Cerebellar nuclear complex (tissue), 1 donor: ENCODE measurements at places on chromosomes 1 and 21.

- no peak for DNase-seq
Measured at GRCh38 chr1:58256546-58256945, 290.0 kb downstream of the OMA1 start.

DNA sequence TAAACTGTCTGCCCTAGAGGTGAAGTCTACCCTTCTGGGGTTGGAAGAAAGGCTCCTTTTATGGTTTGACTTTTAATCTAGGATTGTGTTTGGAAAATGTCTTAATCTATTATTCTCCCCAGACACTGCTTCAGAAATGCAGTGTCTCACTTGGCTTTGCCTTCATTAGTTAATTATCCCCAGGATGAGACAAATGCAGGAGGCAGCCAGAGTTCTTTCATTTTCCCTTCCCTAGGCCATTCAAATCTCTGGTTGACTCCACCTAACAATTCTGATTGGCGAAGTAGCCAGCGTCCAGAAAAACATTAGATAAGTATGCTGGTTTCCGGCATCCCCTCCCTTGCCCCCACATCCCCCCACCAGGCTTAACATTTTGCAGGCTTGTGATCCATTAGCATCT is 325.8 kb upstream of the PBX1 start:
- DNase-seq: no peak

GRCh38 chr1:161282991-161283390 is 24.4 kb downstream of the PCP4L1 start:
- no peak for DNase-seq

GRCh38 chr1:185668013-185668412 is 66.2 kb upstream of the HMCN1 start:
- DNase-seq: no peak

DNA sequence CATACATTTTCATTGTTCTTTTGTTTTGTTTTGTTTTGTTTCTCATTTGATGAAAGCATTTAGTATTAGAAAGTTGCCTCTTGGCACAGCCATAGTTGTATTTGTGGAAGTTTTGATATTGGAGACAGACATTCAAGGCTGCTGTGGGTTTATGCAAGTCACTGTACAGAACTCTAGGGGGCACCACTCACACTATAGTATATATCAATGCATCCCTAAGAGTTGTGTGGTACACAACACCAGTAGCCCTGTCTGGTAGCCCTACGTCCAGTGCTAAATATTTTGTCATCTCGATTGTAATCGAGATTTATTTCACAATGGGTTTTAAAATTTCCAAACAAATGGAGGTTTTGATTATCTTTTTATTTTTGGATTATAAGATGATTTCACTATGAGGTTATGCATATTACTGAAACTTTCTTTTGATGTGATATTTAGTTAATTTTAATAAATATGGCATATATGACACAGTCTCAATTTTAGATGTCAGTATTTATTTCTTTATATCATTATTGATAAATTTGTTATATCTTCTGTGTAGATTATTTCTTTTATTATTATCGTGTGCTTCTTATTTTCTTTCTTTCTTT is 112.2 kb downstream of the NR5A2 start:
- no peak for DNase-seq

GRCh38 chr1:193077991-193078390 is 18.6 kb downstream of the RO60 start:
- DNase-seq: no peak

GRCh38 chr1:21541835-21542234 is 32.6 kb downstream of the ALPL start:
- DNase-seq: no peak

- DNase-seq: no peak
Measured at GRCh38 chr1:226764533-226764932, 25.5 kb upstream of the ITPKB start.

DNA sequence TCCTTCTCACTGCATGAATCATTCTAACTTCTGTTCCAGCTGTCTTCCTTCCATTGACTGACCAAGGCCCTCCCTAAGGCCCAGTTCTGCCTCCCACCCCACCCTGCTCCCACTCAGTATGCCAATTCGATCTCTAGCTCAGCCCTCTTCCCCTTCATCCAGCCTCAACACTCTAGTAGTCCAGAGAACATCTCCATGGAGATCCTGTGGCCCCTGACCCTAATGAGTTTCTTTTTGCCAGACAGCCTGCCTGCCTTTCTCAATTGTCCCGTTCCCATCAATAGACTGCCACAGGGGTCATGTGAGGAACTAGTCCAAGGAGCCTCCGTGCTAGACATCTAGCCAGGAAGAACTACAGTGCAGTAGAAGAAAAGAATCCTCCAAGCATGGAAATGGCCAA is 26.4 kb downstream of the RRAGC start:
- DNase-seq: no peak

DNA sequence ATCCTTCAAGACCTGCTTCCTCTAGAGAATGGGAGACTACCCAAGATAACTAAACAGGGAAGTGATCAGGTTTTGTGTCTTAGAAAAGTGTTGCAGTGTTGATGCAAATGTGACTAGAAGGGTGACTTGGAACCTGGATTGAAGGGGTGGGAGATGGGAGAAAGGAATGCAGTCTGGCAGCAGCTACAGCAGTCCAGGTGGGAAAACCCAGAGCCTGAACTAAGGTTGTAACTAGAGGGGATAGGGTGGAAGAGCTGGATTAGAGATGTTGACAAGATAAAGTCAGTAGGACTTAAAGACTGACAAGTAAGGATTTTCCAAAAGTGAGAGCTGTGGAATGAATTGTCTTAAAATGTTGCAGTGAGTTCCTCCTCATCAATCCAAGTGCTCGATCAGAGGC is 7.1 kb upstream of the SHISA4 start:
- DNase-seq: no peak

DNA sequence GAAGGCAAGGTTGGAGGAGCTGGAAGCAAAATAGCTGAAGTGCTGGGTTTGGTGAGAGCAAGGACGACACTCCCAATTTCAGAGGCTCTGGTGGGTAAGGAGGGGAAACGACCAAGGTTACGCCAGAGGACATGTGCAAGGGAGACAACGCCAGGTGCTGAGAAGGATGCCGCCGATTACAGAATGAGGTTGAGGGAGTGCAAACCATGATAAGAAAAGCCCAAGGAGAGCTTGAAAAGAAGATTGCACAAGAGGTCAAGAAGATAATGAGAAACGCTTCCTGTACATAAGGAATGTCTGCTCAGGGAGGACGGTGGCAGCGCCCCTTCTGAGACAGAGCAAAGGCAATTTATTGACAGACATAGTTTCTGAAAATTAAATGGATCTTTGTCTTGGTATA is 382.0 kb upstream of the PROX1 start:
- DNase-seq: no peak

GRCh38 chr1:192311281-192311680 is 5.5 kb upstream of the RGS21 start:
- no peak for DNase-seq

DNA sequence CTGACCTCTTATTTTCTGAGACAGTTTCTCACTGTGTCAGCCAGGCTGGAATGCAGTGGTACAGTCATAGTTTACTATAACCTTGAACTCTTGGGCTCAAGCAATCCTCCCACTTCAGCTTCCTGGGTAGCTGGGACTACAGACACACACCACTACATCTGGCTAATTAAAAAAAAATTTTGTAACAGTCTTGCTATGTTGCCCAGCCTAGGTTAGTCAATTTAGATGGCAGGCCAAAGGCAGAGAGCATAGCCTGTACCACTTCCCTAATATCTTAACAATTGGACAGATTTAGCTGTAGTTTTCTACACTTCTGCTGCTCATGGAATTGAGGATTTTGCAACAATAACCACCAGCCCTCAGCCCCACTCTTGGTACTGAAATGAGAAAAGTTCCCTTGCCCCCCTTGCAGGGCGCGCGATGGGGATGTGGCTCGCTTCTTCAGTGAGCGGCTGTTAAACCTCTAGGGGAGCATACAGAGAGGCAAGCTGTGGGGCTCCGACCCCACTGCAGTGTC is 34.9 kb upstream of the PTGFRN start:
- no peak for DNase-seq

DNA sequence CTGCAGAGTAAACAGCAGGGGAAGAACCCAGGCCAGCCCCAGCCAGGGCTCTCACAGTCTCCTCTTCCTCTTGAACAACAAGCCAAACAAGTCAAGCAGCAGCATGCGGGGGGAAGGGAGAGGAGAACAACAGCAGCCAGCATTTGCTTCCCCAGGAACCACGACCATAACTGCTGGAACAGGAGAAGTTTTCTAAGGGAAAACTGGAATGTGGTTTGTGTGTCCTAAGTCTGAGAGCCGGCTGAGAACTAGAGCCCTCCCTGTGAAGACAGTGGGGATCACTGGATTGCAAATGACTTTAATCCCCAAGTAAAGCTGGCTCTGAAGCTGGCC is 48.2 kb downstream of the COQ8A start:
- DNase-seq: no peak

- DNase-seq: no peak
Measured at GRCh38 chr1:116766616-116767469, 12.6 kb downstream of the CD2 start.

GRCh38 chr21:41816583-41817165 is 49.8 kb upstream of the RIPK4 start:
- no peak for DNase-seq

DNA sequence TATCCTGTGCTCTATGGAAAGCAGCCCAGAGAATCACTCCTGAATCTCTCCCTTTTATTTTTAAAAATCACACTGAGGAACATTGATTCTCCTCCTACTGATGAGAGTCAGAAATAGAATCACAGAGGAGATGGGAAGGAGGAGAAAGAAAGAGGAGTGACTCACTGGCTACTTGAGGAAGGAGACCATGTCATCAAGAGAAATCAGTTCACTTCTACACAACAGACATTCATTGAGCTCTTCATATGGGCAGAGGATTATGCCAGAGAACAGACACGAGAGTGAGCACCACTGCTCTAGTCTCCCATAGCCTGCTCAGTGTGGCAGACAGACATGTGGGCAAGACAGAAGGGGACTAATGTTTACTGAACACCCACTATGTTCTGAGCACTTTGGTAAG is 44.2 kb downstream of the RAB3B start:
- DNase-seq: no peak

- DNase-seq: no peak
Measured at GRCh38 chr1:232259333-232259732, 370.6 kb downstream of the SIPA1L2 start.

DNA sequence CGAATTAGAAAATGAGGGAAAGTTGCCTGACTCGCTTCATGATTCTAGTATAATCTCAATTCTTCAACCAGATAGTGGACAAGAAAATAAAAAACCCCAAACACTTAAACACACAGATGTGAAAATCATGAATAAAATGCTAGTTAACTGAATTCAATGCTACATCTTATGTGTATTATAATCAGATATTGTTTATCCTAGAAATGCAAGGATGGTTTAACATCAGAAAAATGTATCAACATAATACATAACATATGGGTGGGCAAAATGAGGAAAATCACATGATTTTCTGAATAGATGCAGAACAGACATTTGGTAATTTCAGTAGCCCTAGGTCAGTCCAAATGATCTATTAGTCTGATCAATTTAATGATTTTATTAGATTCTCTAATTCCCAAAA is 97.2 kb downstream of the SIM2 start:
- DNase-seq: no peak

DNA sequence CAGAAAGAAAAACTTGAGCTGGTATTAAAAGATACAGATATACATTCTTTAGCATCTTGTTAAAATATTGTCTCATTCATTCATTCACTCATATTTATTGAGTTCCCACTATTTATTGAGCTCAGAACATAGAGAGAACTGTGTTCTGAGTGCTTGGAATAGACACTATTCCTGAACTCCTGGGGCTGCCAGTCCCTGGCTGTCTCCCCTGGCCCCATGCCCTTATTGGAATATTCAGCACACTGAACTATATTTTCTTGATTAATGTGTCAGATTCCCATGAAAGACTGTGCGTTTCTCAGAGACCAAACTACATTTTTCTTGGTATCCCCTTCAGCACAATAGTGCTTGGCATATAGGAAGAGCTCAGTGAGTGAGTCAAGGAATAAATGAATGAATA is 44.0 kb upstream of the DAB1 start:
- DNase-seq: no peak

DNA sequence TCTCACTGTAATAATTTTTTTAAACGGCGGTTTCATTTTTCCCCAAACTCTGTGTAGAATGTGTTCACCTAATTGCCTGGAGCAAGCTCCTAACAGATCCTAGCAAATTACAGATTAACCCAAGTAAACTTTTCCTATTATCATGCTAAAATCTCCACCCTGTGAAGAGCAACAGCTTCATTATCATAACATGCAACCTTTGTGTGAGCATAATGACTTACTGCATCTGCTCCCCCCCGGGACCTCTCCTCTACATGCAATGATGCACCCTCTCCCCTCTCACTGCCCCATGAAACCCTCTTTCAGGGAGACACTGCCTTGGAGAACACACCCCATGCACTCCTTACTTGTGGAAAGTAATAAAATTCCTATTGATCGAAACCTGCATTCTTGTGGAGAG is 717.0 kb upstream of the TMPRSS15 start:
- no peak for DNase-seq

DNA sequence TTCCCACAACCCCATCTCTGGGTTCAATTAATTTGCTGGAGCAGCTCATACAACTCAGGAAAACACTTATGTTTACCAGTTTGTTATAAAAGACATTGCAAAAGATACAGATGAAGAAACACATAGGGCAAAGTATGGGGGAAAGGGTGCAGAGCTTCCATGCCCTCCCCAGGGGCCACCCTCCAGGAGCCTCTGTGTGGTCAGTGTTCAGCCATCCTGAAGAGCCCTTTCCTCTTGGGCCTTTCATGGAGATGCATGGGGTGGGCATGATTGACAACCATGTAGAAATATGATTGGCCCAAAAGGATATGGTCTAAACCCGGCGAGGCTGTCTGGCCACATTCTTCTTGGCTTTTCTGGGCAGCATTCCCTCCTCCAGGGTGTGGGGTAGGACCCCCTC is 56.8 kb upstream of the PDE9A start:
- no peak for DNase-seq

GRCh38 chr1:99919220-99919619 is 50.6 kb upstream of the SLC35A3 start:
- no peak for DNase-seq

DNA sequence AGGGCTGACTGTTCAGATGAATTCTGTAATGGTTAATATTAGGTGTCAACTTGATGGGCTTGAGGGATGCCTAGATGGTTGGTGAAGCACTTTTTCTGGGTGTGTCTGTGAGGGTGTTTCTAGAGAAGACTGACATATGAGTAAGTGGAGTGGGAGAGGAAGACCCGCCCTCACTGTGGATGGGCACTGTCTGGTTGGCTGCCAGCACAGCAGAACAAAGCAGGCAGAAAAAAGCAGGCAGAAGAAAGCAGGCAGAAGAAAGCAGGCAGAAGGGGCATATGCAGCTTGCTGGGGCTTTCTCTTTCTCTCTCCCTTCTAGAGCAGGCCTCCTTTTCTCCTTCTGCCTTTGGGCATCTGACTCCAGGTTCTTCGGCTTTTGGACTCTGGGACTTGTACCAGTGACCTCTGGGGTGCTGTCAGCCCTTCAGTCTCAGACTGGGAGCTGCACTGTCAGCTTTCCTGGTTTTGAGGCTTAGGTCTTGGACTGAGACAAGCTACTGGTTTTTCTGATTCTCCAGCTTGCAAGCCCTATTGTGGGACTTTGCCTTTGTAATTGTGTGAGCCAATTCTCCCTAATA is 42.9 kb upstream of the CD2 start:
- DNase-seq: no peak

GRCh38 chr21:46097336-46098293 is at the start of gene COL6A2:
Gene COL6A2, plus strand, starts transcription at chr21:46098112.
- DNase-seq: no peak
